Choroid plexus epithelial cell (primary cell): ENCODE measurements at places on chromosomes 7 and 10.

GRCh38 chr7:92652536-92652935 is 62.3 kb upstream of the FAM133B start:
- DNase-seq = no peak

DNA sequence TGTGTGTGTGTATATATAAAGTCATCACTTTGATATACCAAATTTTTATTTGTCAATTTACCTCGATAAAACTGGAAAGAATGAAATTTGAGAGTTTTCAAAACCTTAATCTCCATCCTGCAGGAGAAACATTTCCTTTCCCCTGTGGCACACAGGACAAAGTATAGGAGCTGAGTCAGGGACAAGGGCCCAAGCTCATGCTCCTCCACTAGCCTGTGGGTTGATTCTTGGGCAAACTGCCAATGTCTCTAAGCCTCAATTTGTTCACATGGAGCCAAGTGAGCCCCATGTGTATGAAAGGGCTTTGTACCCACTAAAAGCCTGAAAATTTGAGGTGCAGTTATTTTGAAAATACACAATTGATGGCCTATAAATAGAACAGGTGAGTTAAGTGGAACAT is 60.3 kb upstream of the IL6 start:
- DNase-seq = peak; percentile 49

GRCh38 chr7:147771344-147771743 is 819.2 kb upstream of the C7orf33 start:
- no peak for DNase-seq

GRCh38 chr7:53470336-53470970 is 435.0 kb downstream of the POM121L12 start:
- no peak for DNase-seq

- DNase-seq = peak; percentile 86
Measured at GRCh38 chr7:47968847-47969774, 10.3 kb downstream of the HUS1 start.

DNA sequence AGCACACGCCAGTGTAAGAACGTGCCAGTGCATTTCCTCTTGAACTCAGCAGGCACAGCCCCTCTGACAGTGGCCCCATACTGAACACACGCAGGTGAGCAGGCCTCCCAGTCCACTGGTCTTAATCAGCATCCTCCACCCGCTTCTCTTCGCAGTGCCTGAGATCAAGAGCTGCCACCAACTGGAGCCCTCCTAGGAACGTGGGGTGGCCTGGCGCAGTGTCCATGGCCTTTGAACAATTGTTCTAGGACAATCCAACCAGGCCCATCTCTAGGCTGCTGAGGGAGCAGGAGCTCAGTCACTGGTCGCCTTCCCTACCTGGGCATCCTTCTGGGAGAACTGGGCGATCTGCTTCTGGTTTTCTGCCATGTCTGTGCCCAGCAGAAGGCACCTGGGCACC is 15.2 kb downstream of the PYROXD2 start:
- no peak for DNase-seq

- DNase-seq = no peak
Measured at GRCh38 chr7:118202061-118202460, 18.1 kb downstream of the LSM8 start.

DNA sequence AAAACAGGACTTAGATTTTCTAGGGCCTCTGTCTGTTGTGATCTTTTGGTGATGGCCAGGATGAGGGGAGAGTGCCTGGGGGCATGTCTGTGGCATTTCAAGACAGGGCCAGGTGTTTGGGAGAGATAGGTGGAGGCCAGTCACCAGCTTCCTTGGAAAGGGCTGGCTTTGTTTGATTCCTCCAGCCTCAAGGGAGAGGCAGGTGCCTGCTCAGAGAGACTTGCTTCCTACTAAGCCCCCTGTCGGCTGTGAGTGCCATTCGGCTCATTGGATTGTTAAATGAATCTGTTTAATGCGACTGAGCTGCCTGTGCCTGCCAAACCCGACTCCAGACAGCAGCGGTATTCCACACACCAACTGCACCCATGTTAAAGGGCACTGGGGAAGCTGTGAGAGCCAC is 304.1 kb upstream of the COBL start:
- DNase-seq = no peak

GRCh38 chr7:44112997-44113763 is 9.0 kb downstream of the AEBP1 start:
- DNase-seq = no peak

DNA sequence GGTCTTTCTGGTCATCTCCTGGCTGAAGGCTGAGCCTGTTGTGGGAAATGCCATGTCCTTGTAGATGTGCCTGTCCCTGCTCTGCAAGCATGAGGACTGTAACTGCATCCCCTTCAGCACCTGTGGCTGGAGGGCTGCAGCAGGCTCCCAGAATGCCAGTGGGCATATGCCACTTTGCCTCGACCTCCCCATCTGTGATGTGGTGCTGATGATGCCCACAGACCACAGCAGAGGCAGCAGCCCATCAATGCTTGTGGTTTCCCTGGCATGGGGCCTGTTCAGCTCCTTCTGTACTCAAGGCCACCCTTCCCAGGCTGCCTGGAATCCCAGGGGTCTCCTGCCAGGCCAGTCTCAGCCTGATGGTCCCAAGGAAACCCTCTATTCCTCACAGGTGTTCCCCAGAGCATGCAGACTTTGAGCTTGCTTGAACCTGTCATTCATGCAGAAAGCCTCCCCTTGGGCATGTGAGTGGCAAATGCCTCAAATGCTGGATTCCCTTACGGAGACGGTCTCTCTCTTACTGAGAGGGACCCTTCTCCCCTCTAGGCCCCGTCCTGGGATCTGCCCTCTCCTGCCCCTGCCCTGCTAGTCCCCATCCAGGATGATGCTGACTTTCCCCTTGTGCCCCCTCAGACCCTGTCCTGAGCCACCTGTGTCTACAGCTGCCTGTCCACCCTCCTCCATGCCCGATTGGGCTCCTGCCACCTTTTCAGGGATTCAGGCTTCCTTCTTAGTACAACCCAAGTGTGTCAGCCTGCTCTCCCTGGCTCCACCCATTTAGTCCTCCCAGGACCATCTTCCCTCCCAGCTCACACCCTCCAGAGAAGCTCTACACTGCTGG is 50.9 kb upstream of the ANTXRL start:
- no peak for DNase-seq

DNA sequence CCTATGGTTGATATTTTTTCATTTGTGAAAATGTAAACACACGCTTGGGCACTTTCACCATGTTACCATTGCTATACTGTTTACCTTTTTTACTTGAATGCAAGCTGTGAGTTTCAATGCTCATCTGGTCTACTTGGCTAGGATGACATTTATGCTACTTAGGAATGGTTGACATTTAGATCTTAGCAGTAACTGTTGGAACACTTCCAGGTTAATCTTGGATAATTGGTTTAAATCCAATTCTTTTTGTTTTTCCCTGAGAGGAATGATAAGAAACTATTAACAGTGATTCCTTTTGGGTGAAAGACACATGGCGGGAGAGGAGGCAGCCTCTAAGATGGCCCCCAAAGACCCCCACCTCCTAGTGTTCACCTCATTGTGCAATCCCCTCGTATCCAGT is 51.4 kb upstream of the AMPH start:
- DNase-seq = no peak

GRCh38 chr10:17455015-17455520 is 673 bp upstream of the ST8SIA6 start:
- no peak for DNase-seq

GRCh38 chr10:48456361-48456804 is 148.5 kb downstream of the ARHGAP22 start:
- DNase-seq = peak; percentile 50

- peak; percentile 48 for DNase-seq
Measured at GRCh38 chr10:74078037-74078436, 72.6 kb downstream of the AP3M1 start.

DNA sequence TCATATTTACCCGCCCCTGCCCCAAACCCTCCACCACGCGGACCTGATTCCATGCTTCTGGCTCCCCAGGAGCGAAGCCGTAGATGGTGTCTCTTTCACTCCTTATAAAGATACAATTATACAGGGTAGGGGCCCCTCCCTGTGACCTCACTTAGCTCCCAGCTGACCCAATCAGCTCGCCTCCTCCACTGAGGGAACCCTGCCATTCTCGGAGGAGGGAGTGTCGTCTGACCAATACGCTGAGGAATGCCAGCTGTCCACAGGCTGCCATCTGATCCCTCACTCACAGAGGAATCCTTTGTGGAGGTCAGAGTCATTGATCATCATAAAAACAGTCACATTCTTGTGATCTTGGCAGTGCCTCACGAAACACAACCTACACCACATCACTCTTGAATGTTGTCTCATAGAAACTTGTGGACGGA is 67.5 kb upstream of the INSIG1 start:
- DNase-seq = peak; percentile 87

- no peak for DNase-seq
Measured at GRCh38 chr10:71634531-71635164, 84.9 kb downstream of the C10orf105 start.

- DNase-seq = peak; percentile 21
Measured at GRCh38 chr7:10998996-10999757, 25.5 kb downstream of the PHF14 start.

DNA sequence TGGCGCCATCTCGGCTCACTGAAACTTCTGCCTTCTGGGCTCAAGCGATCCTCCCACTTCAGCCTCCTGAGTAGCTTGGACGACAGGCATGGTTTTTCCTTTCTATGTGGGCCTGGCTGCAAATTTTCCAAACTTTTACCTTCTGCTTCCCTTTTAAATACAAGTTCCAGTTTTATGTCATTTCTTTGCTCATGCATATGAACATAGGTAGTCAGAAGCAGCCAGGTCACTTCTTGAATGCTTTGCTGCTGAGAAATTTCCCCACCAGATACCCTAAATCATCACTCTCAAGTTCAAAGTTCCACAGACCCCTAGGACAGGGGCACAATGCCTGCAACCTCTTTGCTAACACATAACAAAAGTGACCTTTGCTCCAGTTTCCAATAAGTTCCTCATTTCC is 21.6 kb upstream of the RPEL1 start:
- no peak for DNase-seq

DNA sequence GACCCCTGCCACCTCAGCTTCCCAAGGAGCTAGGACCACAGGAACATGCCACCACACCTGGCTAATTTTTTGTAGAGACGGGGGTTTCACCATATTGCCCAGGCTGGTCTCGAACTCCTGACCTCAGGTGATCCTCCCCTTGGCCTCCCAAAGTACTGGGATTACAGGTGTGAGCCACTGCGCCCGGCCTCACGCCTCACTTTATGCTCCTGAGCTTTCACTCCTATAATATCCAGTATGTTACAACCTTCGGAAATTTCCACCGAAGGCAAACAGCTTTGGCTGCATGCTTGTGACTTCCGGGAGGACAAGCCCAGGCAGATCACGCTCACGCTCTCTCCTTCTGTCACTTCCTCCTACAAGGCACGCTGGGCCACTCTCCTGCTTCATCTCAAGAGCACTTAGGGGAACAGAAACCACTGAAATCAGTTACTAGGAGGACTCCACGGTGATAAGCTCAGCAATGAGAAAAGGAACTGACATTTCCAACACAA is 4.4 kb upstream of the MAD1L1 start:
- DNase-seq = no peak

DNA sequence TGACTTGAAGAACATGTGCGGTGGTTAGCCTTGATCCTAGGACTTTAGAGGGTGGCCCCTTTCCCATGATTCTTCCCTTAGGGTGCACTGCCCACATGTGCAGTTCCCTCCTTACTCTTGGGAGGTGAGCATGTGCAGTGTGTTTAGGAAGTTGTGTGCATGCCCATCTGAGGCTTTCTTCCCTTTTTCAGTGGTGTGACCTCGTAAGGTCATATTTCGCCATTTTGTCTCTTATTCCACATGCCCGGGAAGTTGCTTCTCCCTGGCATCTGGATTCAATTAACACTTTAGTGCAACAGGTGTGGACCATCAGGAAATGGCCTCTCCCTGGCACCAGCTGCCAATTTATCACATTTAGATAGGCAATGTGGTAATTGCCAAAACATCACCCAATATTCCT is 380.6 kb upstream of the VSTM2A start:
- no peak for DNase-seq
